ENCODE measurements at places on chromosomes 7 and 10.
A peak's percentile ranks its signal among the peaks of the same experiment; 100 is the strongest.

GRCh38 chr10:65306201-65306600 is 1619.6 kb upstream of the LRRTM3 start:
- DNase-seq: no peak

DNA sequence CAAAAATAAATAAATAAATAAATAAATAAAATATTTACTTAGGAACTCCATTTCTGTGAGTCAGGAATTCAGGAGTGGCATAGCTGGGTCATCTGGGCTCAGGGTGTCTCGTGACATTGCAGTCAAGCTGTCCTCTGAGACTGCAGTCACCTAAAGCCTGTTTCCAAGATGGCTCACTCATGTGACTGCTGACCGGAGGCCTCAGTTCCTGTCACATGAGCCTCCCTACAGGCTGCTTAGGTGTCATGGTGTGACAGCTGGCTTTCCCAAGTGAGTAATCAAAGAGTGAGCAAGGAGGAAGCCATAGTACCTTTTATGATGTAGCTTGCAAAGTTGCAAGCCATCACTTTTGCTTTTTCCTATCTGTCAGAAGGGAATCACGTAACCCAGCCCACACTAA is 128.6 kb upstream of the KCTD7 start:
- no peak for DNase-seq

- peak; percentile 71 for DNase-seq
Measured at GRCh38 chr7:602341-603141, 82.9 kb upstream of the PDGFA start.

- DNase-seq: no peak
Measured at GRCh38 chr7:117937049-117937752, 64.0 kb upstream of the CTTNBP2 start.

DNA sequence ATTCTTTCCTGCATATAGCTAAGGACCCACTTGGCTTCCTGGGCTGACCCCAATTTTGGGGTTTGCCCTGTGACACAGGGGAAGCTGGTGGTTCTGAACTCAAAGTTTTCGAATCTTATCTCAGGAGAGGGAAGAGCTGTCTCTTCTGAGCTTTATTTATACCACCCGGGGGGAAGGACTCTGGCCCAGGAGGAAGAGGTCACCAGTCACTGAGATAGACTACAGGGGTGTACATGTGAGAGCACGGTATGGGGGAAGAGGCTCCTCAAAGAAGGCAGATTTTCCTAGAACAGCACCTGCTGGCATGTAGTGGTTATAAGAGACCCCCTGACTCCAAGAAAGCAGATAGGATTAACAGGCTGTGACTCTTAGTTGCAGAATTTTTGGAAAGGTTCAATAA is 101.8 kb upstream of the ELMO1 start:
- no peak for DNase-seq

DNA sequence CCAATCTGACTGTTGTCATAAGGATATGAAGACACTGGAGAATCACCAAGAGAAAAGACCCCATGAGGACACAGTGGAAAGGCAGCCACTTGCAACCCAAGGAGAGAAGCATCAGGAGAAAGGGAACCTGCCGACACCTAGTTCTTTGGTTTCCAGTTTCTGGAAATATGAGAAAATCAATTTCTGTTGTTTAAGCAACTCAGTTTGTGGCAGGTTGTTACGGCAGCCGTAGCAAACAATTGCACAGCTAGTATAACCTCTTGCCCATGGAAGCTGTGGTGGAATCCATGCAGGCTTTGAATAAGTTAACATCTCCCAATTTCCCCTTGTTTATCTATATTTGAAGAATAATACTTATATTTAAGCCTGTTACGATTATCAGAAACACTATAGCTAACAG is 1103.0 kb upstream of the PHF14 start:
- DNase-seq: no peak

GRCh38 chr10:115949282-115949844 is 323.6 kb downstream of the GFRA1 start:
- DNase-seq: no peak

GRCh38 chr10:69516316-69516715 is 56.9 kb downstream of the NEUROG3 start:
- no peak for DNase-seq

DNA sequence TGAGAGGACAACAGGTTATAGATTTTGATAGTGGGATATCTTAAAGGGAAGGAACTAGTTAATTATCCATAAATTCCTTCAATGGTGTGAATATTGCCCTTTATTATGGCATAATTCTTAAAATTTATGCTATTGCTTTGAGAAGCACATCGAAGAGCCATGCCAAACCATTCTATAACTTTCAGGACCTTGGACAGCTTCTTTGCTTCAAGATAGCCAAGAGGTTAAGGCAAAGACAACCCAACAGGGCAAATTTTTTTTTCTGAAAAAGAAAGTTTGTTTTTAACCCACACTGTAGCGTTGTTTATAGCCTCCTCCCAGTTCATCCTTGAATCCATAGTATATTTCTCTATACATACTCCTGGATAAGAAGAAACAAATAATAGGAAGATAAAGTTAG is 103.2 kb downstream of the NRG3 start:
- DNase-seq: no peak

GRCh38 chr10:16933783-16934182 is 116.6 kb upstream of the RSU1 start:
- no peak for DNase-seq

- no peak for DNase-seq
Measured at GRCh38 chr7:28406192-28406591, 6.1 kb upstream of the CREB5 start.

GRCh38 chr10:94251098-94251497 is 111.6 kb downstream of the NOC3L start:
- DNase-seq: no peak

DNA sequence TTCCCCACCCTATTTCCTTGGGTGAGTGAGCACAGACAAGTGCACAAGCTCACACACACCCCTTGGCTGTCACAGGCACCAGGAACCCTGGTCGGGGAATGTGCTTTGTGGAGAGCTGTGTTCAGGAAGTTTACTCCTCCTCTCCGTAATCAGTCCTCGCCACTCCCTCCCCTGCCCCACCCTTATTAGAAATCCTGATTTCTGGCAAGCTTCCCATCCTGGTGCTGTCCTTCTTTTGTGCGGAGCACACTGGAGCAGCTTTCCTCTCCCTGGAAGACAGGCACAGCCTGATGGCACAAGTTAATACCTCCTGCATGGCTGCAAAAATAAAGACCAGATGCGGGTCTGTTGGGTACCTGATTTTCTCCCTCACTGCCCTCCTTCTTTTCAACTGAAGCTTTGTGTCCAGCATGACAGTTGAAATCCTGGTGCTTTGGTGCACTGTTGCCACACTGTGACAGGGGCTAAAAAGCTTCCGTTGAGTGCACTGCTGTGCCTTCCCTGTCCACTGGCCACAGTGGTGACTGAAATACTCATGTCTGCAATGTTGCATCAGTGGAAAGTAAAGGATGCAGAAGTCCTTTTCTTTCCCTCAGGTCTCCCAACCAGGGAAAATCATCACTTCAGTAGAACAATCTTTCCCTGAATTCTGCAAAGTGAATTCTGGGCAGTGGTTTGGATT is 55.0 kb downstream of the LRRC4 start:
- no peak for DNase-seq

- DNase-seq: no peak
Measured at GRCh38 chr7:101537205-101537604, 91.9 kb downstream of the MYL10 start.

- DNase-seq: no peak
Measured at GRCh38 chr10:96495544-96495943, 18.2 kb downstream of the TLL2 start.

- DNase-seq: no peak
Measured at GRCh38 chr10:33385015-33385414, 50.5 kb upstream of the NRP1 start.

- no peak for DNase-seq
Measured at GRCh38 chr7:2628130-2628482, 3.7 kb upstream of the TTYH3 start.

- no peak for DNase-seq
Measured at GRCh38 chr10:61125560-61126170, 181.7 kb upstream of the RHOBTB1 start.

GRCh38 chr7:125241548-125241947 is 311.9 kb upstream of the POT1 start:
- no peak for DNase-seq

- DNase-seq: no peak
Measured at GRCh38 chr10:33087922-33088321, 129.9 kb upstream of the ITGB1 start.

DNA sequence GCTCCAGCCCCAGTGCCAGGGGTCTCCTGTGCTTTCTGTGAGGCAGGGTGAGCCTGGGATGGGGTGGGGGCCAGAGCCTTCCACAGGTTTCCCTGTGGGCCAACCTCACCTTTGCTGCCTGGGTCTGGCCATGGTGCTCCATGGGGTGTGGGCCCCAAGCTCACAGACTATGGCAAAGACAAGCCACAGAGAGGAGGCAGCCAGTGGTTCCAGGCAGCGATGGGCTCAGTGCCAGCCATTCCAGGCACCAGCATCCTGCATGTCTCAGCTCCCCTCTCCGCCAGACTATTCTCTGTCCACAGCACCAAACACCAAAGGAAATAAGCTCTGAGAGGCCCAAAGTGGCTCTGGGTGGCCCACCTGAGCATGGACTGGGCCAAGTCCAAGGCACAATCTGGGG is 133.5 kb downstream of the PTPN20 start:
- no peak for DNase-seq

GRCh38 chr7:76281006-76281705 is 21.3 kb upstream of the HSPB1 start:
- DNase-seq: no peak

GRCh38 chr10:60975716-60976115 is 31.7 kb upstream of the RHOBTB1 start:
- no peak for DNase-seq

- DNase-seq: no peak
Measured at GRCh38 chr10:123786896-123787295, 104.7 kb downstream of the CPXM2 start.

GRCh38 chr10:6019010-6019782 is 41.9 kb upstream of the IL15RA start:
- DNase-seq: no peak

GRCh38 chr10:121232494-121232893 is 365.8 kb downstream of the FGFR2 start:
- no peak for DNase-seq

DNA sequence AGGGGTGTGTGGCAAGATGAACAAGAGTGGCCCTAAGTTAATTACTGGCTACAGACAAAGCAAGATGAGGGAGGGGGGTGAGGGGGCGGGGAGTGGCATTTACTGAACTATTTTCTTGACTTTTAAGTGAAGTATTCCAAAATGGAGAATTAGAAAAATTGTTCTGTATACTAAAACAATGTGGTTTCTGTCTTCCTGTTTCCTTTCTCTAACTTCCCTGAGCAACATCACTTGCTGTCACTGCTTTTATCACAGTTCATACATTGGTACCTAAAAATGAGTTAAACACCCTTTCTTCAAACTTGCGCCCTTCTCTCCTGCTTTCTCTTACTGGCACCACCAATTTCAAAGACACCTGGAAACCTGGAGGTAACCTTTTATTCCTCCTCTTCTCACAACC is 21.6 kb downstream of the PDZD8 start:
- no peak for DNase-seq

DNA sequence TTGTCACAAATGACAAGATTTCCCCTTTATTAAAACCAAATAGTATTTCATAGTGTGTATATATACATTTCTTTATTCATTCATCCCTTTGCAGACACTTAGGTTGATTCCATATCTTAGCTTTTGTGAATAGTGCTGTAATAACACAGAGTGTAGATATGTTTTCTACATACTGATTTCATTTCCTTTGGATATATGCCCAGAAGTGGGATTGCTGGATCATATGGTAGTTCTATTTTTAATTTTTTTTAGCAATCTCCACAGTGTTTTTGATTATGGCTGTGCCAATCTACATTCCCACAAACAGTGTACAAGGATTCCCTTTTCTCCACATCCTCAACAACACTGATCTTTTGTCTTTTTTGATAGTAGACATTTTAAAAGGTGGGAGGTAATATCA is 46.4 kb downstream of the CSTF2T start:
- no peak for DNase-seq

DNA sequence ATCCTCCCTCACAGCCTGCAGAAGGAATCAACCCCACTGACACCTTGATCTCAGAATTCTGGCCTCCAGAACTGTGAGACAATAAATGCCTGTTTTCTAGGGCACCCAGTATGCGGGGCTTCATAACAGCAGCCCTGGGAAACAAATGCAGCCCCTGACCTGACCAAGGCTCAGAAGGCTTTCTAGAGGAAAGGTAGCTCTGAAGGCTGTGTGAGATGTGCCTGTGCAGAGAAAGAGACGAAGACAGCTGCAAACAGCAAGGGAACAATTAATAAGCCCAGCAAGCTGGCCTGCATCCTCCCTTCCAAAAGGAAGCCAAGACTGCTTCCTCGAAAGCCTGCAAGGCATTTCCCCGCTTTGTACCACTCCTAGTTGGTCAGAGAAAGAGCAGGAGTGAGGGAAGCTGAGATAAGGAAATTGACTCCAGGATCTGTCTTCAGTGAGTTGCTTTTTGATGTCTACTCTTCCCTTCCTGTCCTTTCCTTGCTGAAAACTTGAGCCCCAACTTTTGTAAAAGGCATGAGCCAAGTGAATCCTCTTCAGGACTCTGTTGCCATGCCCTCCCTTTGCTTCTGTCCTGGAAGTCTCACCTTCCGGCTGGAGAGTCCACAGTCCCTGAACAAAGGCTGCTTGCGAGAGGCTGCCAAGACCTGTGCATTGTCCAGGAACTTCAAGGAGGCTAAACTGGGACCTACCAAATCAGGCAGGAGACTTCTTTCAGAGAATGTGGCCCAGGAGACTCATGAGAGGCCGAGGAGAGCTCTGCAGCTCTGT is 71.2 kb upstream of the ARID5B start:
- DNase-seq: no peak

DNA sequence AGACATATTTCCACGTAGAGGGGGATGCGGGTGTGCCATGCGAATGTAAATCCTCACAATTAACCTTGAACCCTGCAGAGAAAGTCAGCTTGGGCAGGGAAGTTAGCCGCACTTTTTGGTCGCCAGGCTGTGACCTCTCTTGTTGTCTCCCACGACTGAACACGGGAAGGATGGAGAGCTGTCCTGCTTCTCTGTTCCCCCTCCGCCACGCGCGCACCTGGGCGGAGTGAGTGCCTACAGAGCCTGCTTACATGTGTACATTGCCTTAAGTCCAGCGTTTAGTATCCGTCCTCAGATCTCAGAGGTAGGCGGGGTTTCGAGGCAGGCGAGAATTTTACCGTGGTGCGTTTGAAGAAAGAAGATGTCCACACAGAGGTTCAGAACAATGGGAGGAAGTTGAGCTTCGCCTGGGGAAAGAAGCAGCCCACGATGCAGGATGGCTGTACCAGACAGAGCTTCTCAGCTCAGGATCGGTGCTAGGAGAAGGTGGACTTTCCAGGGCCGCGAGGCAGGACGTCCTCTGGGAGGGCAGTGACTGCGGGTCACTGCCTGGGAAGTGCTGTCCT is 482 bp upstream of the ERCC6 start:
- DNase-seq: no peak

DNA sequence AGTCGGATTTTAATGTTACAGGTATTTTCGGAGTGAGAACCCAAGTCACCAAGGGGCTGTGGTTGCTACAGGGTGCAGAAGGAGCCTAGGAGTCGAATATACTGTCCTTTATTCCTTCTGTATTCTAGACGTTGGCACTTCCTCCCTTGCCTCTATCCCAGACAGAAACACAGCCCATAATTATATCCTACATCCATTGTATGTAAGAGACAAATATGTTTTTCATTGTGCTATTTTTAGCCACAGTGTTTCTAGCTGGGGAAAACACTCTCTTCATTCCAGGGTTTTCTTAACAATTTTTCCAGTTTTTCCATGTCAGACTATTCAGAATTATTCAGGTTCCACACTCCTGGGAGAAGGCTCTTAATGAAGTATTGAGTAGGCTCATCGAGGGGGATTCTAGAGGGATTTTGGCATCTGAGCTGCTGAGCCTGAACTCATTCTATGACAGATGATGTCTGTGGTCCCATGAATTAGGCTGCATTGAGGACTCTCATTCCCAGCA is 32.6 kb downstream of the KIAA1217 start:
- DNase-seq: no peak

All from stimulated activated CD4-positive, alpha-beta T cell treated with anti-CD3 and anti-CD28 coated beads, Interleukin-15, amount 100 ng/mL, for 48 hours (primary cell).